ENCODE measurements at places on chromosomes 13 and 19.

GRCh38 chr13:95176611-95177259 is 124.5 kb downstream of the ABCC4 start:
- DNase-seq: peak; percentile 82

- DNase-seq: no peak
Observed at GRCh38 chr13:30978981-30979956, 46.8 kb downstream of the TEX26 start.

DNA sequence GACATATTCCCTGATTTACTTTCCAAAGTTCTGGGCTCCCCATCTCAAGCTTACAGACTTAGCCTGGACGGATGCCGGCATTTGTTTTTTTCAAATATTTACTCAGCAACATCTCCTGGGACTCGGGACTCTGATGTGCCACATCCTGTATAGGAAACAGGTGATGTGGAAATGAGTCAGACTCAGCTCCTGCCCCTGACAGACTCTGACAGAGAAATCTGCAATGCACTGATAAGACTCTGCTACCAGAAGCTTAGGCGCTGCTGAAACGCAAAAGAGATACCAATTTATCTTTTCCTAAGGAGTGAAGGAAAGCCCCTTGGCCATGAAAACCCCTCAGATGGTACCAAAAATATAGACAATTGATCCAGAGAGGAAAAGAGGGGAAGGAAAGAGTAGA is 16.2 kb downstream of the LAIR2 start:
- DNase-seq: no peak

- no peak for DNase-seq
Observed at GRCh38 chr13:49220036-49220855, at the start of gene MLNR. Gene MLNR (plus strand): TSS chr13:49220338. CDS start chr13:49220338, 0 bp downstream.
